Effector memory CD8-positive, alpha-beta T cell (primary cell): ENCODE measurements at places on chromosomes 2 and 18.

DNA sequence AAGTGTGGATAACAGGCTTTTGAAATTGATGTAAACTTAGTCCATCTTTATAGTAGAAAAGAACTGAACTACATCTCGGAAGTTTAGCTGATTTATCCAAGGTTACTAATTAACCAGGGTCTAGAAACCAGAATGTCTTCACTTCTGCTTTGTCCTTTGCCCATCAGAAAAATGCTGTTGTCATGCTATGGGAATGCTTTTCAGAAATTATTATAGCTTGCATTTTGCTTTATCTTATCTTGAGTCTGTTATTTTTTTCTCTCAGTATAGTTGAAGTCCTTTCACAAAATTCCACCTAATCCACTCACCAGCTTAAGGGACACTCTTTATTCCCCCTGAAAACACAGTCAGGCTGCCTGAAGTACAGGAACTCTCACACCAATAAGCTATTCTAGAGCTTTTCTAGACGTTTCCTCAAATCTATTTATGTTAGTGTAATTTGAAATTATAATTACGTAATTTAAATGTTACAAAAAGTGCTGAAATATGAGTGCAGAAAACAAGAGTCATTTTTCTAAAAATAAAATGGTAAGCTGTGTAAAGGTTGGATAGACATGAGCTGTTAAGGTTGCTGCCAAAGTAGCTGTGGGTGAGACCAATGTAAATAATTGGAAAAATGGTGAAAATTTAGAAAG, 456.3 kb downstream of the TGIF1 start:
- no peak for DNase-seq

GRCh38 chr2:25920336-25920735, 42.0 kb upstream of the ASXL2 start:
- no peak for DNase-seq

GRCh38 chr2:109020217-109020637, 31.2 kb upstream of the EDAR start:
- no peak for DNase-seq

DNA sequence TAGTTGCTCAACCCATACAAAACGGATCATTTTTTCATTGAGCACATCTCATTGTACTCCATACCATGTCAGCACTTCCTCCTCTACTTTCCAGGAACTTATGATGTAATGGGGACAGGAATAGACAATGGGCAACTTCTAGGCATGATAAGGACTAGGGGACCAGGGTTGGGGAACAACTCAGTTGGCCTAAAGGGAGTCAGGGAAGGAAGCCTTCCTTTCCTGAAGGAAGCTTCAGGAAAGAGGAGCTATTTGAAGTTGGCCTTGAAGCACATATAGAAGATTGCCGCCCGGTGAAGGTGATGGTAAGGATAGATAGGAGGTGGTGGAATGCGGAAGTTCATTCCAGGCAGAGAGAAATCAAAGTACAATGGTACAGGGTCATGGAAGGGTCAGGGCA, 283.9 kb downstream of the SLC8A1 start:
- DNase-seq: no peak

- no peak for DNase-seq
These were observed 172.8 kb downstream of the ACOXL start for GRCh38 chr2:110905217-110905616.
